NCI-H1436 (cell line): ENCODE measurements at places on chromosomes 16 and 17.

- no peak for DNase-seq
These were observed 13.3 kb upstream of the CAVIN1 start for GRCh38 chr17:42436391-42436790.

- DNase-seq: no peak
These were observed 6.4 kb upstream of the PRR35 start for GRCh38 chr16:553601-554296.

DNA sequence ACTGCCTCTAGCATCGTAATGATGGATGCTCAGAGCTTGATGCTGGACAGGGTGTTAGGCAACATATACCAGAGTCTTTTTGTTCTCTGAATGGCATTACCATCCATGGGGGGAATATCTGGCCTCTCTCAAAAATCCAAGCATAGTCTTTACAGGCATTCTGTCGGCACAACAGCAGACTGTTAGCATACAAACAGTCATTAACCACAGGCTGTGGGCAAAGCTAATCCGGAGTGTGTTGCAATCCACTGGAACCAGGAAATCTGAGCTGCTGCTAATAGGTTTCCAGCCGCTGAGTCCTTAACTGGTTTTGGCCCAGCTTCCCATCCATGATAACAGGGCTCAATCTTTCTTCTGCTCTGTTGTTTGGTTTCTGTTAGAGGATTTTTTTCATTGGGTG lies 371.9 kb downstream of the HS3ST3B1 start:
- DNase-seq: no peak

DNA sequence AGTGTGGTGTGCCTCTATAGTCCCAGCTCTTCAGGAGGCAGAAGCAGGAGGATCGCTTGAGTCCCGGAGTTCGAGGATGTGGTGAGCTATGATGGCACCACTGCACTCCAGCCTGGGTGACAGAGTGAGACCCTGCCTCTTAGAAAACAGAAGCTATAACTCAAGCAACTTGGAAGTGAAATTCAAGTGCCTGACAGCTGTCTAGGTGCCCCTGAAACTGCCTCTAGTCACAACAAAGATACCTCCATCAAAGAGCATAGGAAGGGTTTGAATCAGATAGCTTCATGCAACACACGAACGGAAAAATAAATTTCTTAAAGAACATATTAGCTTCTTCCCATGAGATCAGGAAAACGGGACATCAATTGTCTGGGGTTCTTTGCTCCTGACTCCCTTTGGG lies 860 bp upstream of the PLCG2 start:
- no peak for DNase-seq

- DNase-seq: no peak
These were observed 81.8 kb downstream of the CPPED1 start for GRCh38 chr16:12721841-12722421.
